ENCODE measurements at places on chromosomes 5 and 9. TPM values are rescaled to one million over a fixed set of nuclear protein-coding genes. Genes with fewer than 3 reads are reported as not detected.

DNA sequence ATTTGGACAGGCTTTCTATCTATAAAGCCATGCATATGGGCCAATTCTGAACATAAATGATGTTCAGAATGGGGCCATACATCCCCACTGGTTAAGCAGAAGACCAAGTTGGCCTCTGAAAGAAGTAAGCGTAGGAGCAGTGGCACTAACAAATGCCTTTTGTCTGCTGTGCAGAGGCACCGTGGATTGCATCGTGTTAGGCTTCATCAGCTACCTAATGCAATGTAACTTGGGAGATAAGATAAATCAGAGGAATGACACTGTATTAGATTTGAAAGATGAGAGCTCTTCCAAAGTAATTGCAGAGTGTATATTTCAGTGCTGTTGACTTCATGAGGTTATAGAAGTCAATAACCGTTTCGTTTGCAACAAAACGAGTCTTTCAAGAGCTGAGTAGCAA lies 148.1 kb downstream of the PARP8 start:
- no peak for DNase-seq

GRCh38 chr5:74667396-74667795 lies 17.6 kb upstream of the HEXB start:
- no peak for DNase-seq

DNA sequence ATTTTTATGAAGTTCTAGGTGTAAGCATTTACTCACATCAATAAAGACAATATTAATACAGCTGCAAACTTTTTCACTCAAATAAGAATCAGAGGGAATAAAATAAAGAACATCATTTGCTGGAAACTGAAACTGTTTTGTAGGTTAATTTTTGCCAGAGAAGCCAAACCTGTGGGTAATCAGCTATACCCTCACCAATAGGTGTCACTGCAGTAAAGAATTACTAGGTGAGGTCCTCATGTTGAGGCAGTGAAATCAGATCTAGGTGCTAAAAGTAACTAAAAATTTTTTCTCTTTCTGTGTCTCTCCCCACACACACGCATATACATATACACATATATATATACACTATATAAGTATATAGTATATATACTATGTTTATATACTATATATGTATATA lies 1016.3 kb upstream of the SEMA6A start:
- no peak for DNase-seq

GRCh38 chr5:141672841-141673813 lies 8.9 kb downstream of the ARAP3 start:
- DNase-seq: peak; percentile 54

TMEM171 gene
- 1.1 TPM for total RNA-seq

FBN2 gene
- total RNA-seq: 0.86 TPM

DNA sequence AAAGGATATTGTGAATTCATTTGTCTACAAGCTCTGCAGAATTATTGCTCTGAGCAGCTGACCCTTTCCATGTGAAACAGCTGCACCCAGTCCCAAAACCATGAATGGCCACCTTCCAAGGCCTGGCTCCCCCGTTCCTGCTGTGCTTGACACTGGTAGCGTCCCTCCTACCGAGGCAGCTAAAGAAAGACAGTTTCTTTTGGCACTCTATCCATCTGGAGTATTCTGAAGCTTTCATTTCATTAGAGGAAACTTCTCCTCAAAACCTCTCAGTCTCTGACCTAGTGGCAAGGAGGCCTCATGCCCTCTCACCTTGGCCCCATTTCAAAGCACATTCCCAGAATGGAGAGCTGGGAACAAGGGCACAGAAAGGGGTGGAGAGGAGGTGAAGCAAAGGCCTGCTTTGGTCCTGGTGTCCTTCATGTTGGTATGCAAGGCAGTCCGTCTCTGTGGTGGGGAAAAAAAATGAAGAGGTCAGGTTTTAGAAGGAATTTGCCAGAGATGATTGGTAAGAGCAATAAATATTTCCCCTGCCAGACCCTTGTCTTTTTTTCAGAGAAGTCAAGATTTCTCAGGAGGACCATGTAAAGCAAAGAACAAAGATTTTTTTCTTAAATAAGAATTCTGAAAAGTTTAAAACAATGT lies 232.0 kb downstream of the RFK start:
- DNase-seq: no peak

TYRP1 gene
- not detected for total RNA-seq

DNA sequence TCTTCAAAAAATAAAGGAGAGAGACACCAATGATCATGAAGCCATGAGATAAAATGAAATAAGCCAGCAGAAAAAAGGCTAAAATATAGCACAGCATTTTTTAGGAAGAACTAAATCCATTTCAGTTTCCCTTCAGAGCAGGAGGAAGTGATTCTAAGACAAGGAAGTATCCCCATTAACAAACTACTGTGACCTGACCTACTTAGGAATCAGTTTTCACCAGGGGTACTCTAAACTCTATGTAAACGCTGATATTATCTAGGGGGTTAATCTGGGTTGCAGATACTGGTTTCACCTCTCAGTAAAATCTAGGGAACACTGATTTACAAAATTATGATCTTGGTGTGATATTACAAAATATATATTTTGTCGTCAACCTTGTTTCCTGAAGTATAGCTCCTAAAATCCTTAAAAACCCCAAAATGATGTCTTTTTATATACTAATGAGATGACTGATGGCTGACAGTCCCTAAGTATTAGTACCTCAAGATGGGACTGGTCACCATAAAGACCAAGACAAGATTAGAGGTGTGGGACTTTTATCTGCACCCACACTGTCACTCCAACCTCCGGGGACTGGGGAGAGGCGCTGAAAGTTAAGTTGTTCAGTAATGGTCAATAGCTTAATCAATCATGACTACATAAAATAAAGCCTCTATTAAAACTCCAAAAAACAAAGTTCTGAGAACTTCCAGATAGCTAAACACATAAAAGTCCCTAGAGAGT lies 2.9 kb upstream of the FNBP1 start:
- no peak for DNase-seq

OR1L8 gene
- total RNA-seq: not detected

TSLP gene
- not detected for total RNA-seq

- no peak for DNase-seq
These were observed 77.4 kb downstream of the KIAA0825 start for GRCh38 chr5:94540856-94541494.

DNA sequence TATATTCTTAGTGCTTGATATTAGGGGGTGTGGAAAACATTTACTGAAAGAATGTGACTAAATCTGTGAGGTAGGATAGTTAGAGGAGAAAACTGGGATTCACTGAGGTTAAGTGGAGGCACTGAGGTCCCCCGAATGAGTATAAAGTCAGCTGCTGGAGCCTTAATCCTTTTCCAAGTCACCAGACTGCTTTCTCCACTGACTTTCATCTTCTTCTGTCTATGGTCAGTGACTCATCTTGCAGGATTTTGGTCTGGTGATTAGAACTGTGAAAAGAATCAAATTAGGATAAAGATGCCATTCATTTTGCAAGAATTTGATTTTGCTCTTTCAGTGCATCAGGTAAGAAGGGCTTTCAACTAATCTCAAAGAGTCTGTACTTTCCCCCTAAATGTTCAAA lies 89.3 kb upstream of the ALDH1A1 start:
- no peak for DNase-seq

- DNase-seq: no peak
These were observed 28.7 kb upstream of the ZNF354B start for GRCh38 chr5:178831049-178831448.

DNA sequence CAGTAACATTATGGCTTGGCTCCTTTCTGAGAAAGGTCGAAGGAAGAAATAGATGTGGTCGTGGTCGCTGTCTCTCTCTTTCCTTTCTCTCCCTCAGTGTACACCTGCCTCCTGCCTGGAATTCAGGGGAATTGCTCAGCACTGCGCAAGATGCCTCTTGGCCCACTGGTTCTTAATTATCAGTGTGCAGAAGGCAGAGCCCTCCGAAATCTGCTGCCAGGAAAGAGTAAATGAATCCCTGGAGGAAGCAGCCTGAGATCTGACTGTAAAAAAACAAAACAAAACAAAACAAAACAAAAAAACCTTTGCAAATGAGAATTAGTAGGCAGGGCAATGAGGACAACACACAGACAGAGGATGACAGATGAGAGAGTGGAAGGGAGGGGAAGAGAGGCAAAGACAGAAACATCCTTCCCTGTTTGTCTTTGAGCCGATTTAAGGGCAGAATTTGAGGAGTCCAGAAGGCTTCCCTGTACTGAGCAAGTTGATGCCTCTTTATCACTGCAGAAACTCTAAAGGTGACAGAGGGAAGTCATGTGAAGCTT lies 113.8 kb upstream of the PUM3 start:
- DNase-seq: no peak

DNA sequence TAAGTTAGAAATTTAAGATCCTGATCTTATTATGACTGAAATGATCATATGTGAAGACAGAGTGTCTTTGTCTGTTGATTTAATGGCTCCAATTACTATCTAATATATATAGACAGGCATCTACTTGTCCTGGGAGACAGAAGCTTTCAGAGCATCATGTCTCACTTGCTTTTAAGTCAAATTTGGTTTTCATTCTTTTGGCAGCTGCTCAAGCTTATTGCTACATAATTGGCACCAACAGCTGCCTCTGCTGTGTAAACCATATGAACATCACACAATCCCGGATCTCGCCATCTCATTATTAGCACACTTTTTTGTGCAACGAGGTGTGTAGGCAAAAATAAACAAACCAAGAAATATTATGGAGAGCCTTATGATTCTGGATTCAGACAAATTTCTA lies 1717.9 kb downstream of the EFNA5 start:
- DNase-seq: no peak

SVEP1 gene
- total RNA-seq: 0.10 TPM

DNA sequence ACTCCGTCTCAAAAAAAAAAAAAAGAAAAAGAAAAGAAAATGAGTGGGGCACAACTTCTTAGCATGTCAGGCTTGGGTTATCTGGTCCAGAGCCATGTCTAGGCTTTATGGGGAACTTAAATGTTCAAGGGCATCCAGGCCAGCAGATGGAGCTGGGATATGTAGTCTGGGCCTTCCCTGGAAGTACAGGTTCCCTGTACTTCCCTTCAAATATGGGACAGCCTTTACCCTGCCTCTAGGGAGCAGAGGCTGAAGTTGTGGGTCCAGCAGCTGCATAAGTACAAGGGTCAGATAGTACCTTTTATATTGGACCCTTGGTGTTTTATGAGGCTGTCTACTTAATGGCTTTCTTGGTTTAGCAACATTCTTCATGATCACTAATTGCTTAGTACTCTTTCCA lies 42.1 kb downstream of the FAF2 start:
- DNase-seq: no peak

- no peak for DNase-seq
These were observed 1.2 kb downstream of the MAPK9 start for GRCh38 chr5:180290568-180291233.

DNA sequence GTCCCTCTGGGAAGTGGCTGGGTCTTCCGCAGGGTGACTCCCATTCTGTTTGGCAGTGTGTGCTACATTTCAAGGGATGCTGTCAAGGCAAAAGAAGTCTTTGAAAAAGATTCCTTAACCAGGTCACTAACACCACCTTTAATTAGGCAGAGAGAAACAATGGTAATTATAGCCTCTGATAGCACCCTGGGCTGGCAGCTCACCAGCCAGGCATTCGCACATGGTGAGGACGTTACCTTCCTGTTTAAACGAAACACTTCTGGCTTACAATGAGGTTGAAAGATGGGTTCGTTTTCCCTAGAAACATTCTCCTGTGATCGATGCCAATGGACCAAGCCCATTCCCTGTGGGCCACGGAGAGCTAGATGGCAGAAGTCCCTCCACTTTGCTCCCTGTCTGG lies 230.1 kb upstream of the PANK3 start:
- no peak for DNase-seq

GRCh38 chr5:172335721-172336120 lies 52.2 kb upstream of the UBTD2 start:
- no peak for DNase-seq

DNA sequence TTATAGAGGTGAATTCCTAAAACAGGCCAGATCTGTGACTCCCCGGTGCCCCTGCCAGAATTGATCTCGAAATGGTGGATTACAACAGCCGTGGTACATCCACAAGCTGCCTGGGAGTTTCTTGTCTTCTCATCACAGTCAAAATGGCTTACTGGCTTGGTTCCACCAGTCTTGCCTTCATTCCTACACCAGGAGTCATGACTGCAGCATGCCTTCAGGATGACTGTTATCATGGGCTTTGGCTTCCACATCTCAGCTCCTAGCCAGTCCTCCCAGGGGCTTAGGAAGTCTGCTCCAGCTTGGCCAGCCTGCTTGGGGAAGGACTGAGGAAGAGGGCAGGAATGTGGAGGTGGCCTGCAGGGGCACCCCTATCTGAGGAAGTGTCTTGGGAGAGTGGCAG lies 132.9 kb upstream of the NR3C1 start:
- no peak for DNase-seq

SLC4A9 gene
- total RNA-seq: not detected

PCDHA11 gene
- 23.2 TPM for total RNA-seq

- DNase-seq: no peak
These were observed 210.1 kb upstream of the ZNF608 start for GRCh38 chr5:124956471-124957029.

PAIP2 gene
- 128 TPM for total RNA-seq

PCSK5 gene
- 9.6 TPM for total RNA-seq

ROPN1L gene
- total RNA-seq: not detected

IFNA13 gene
- not detected for total RNA-seq

DNA sequence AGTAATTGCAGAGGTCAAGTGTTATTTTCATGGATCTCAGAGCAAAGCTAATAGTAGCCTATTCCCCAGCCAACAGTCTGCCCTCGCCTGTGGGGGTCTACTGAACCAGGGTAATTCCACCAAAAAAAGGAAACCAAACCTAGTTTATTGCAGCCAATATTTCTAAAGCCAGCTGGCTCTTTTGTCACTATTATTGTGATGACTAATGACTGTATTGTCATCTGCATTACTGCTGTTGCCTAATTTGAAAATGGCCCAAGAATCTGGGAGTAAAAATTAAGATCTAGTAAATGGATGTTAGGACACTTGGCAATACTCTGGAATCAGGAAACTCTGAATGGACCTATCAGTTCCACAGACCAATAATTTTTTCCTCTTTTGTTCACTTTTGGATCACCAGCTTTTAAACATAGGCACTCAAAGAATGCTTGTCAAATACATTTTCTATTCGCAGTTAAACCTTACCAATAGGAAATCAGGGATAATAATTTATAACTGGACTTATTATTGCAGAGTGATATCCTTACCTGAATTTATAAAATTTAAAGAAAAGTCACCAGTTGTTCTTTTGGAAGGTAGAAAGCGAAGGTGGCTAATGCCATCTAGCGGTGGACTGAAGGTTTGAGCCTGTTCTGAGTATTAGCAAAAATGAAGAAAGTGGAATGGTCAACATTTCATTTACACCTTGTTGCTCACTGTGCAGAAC lies 69.2 kb downstream of the SYK start:
- DNase-seq: no peak

GRCh38 chr9:103872811-103873210 lies 221.3 kb upstream of the SMC2 start:
- no peak for DNase-seq

F2R gene
- 59.3 TPM for total RNA-seq
